ENCODE measurements at places on chromosomes 5 and 9. TPM values are rescaled to one million over a fixed set of nuclear protein-coding genes. Genes with fewer than 3 reads are reported as not detected.

The TMEM215 gene
- not detected for total RNA-seq

The CDH9 gene
- total RNA-seq, result not detected

The PCDHB15 gene
- 1.8 TPM for total RNA-seq

The PITX1 gene
- 9.9 TPM for total RNA-seq

The PCDHGC3 gene
- 13.1 TPM for total RNA-seq

The NMUR2 gene
- not detected for total RNA-seq

The IL11RA gene
- total RNA-seq, result 10.5 TPM

The MCTP1 gene
- 2.8 TPM for total RNA-seq

The SLC34A1 gene
- total RNA-seq, result not detected

The ADAM19 gene
- total RNA-seq, result 2.9 TPM

The SOWAHA gene
- total RNA-seq, result 30.7 TPM

GRCh38 chr5:129631961-129632360 is 115.9 kb upstream of the MINAR2 start:
- DNase-seq, result no peak

- DNase-seq, result no peak
Observed at GRCh38 chr5:143222287-143223231, 180.9 kb downstream of the NR3C1 start.

GRCh38 chr5:33182986-33183385 is 257.8 kb upstream of the TARS1 start:
- no peak for DNase-seq

- peak; percentile 20 for DNase-seq
Observed at GRCh38 chr5:179258922-179259730, 86.1 kb downstream of the ADAMTS2 start.

- no peak for DNase-seq
Observed at GRCh38 chr9:875119-875962, 33.8 kb downstream of the DMRT1 start.

DNA sequence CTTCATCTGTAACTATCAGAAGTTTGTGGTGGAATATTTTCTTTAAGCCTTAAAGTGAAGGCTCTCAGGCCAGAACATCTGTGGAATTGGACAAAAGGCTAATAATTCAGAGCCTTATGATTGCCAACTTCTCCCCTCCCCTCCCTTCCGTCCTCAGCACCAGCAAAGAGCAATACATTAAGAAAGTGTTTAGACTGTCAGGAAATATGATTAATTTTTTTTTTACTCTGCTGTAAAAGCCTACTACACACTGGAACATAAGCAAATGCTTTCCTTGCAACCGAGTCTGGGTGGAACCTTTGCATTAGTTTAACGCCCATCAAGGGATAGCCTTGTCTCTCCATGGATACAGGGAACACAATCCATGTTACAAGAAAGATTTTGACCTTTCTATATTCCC is 110.3 kb upstream of the TARS1 start:
- no peak for DNase-seq

DNA sequence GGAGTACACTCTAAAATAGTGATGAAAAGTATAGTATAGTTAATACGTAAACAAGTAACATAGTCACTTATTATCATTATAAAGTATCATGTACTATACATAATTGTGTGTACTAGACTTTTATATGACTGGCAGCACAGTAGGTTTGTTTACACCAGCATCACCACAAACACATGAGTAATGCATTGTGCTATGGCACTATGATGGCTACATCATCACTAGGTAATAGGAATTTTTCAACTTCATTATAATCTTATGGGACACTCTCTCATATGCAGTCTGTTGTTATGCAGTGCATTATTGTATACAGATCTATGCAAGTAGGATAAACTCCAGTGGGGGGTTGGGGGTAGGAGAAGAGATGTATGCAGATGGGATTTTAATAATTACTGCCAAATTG is 52.7 kb upstream of the ELL2 start:
- DNase-seq, result no peak

GRCh38 chr9:125505988-125506438 is 201.0 kb downstream of the MAPKAP1 start:
- no peak for DNase-seq

DNA sequence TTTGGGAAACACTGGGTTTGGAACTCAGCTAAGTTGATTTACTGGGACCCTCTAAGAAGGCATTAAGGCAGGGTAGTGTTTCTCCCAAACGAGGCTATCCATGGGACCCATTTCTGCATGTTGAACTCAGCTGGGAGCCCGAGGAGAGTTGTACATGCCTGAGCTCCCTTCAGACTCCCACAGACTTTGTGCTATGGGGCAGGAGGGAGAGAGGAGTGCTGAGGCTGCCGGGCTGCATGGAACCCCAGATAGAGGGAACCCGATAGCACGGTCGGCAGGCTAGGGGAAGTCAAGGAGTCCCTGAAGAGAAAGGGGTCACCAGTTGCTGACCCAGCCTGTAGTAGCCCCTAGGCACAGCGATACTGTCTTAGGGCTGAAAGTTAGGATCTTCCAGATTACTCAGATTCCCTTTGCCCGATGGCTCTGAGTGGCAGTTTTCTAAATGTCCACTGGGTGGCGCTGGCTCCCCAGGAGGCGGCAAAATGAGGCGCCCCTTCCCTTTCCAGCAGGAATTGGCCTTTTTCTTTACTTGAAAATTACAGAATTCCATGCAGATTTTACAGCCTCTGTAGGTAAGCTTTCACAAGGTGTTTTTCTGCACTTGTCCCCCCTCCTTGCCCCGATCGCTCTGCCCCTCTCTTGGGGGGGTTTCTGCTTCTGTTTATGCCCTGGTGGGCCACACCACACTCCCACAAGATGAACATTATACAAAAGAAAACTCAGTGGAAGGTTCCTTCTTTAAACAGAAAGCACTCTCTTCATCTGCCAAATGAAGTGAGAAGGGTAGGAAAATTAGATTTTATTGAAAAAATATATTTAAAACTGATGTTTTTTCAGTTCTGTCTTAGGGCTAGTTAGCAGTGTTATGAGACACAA is 17.8 kb downstream of the NANS start:
- peak; percentile 88 for DNase-seq

DNA sequence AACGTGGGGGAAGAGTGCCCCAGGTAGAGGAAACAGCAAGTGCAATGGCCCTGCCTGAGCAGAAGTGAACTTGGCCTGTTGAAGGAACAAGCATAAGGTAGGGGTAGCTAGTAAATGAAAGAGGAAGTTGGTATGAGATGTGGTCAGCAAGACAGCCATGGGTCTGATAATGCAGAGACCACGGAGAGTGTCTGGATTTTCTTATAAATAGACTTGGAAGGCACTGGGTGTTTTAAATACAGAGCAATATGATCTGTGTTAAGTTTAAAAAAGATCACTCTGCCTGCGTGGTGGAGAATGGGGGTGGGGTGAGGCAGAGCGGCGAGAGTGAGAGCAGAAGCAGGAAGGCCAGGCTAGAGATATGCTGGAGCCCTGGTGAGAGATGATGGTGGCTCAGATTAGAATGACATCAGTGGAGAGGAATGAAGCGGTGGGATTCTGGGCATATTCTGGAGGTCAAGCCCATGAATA is 4.2 kb downstream of the ADAM19 start:
- DNase-seq, result no peak

DNA sequence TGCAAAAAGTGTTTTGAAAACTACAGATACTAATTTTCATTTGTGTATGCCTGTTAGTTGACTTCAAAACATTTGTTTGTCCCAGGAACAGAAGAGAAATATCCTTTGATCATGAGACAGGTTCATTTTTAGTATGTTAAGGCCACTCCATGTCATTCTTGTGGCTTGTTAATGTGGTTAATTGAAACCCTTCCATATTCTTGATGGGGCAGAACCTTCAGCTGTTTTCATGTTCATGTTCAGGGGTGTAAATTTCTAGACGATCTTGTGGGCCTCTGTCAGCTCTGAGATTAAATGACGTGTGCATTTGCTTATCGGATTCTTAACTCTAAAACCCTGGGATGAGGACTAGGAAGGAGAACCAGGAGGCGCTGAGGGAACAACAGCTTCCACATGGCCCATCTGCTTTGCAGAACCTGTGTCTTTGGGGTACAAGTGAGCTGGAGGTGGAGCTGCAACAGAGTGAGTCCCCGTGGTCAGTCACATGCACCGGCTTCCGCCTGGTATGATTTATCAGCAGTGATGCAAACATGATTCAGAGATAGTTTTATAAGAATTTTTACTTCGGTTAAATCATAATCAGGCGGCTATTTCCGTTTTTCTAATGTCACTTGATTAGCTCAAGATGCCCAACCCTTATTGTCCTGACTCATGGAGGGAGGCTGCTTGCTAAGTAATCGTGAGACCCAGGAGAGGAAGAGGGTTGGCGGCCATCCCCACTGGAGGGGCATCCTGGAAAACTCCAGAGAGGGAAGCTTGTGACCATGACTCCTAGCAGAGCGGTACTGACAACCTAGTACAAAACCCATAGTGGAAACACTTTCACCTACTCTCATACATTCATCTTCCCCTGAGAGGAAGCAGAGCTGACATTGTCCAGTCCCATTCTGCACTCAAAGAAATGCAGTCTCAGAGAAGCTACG is 138.4 kb downstream of the C9orf152 start:
- DNase-seq, result no peak

GRCh38 chr9:133981589-133981957 is 10.6 kb downstream of the VAV2 start:
- DNase-seq, result no peak

DNA sequence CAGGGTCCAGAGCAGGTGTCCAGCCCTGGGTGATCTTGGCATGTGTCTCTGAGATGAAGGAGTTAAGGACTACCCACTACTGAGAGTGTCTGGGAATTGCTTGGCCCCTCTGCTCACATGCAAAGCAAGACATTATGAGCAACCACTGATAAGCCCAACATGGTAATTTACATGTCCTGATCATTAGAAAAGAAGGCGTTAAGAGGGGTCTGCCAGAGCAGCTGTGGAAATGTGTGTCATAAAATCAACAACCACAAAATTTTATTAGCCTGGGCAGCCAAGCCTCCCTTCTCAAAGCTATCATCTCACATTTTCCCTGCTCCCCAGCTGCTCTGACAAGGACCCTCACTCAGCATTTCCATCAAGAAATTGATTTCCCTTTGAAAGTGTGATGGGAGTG is 351.0 kb downstream of the SPOCK1 start:
- no peak for DNase-seq

DNA sequence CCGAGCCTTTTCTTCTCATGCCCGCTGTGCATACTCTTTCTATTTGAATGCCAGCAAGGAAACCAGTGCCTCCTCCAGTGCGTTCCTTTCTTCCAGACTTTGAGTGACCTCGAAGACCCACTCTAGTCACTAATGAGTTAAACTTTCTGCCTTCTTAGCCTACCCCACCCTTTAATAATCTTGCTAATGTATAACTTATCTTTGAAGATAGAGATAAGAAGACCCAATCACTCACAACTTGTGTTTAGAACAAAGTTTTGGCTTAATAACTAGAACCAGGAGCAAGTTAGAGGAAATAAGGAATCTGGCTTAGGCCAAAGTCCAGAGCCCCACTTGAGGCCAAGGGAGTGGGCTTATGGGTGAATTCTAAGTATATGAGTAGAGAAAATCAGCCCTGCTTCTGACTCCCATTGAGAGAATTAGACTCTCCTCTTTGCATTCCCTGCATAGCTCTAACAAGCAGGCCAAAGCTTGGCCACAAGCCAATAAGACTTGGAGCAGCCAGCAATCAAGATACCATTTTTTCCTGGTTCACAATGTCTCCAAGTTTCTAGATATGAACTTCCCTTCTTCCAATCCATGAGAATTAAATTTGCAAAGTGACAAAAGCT is 181.5 kb upstream of the PIK3R1 start:
- DNase-seq, result peak; percentile 61

DNA sequence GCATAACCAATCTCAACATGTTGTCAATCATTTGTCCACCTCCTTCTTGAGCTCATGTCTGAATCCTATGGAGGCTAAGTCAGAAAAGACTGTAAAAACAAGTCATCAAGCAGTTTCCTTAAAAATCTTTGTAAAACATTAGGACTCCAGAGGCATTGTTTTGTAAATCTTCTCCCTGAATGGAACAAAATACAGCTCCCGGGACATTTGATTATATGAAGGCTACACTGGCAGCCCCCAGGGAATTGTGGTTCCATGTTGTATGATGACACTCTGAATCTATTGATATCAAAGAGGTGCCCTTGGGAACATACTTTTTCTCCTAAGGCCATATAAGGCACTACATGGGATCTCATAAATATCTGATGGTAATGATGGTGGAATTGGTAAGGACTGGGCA is 83.2 kb upstream of the NUDT12 start:
- no peak for DNase-seq

DNA sequence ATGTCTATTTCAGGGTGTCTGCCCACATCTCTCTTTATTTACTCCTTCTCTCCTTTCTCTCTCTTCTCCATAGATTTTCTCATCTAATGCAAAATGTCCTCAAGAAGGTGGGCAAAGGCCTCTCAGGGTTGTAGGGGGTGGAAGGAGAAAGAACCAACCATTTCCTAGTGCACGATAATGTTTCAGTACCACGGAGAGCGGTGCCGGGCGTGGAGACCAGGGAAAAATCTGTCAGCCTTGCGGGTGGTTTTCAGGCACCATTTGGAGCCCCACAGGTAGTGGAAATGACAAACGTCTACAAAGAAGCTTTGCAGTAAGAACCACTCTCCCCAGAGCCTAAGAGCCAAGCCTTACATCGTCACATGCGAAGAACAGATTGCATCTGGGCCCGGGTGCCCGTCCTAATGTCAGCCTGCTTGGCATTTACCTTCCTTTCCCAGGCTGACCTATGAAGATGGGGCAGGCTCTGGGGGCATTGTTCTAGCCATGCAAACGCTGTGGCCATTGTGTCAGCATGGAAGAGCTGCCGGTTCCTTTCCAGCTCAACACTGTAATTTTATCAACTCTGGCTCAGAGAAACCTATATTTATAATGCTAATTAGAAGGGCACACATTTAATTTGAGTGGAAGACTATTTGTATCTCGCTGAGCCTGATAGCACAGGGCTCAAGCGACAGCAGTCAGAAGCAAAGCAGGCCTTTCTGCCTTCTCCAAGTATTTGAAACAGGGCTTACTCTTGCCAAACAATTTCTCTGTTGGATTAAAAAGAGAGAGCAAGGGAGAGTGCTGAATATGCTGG is 430.1 kb upstream of the WWC1 start:
- no peak for DNase-seq

GRCh38 chr9:115157245-115157674 is 39.3 kb upstream of the TNC start:
- no peak for DNase-seq
